Activated T-helper 2 cell treated with anti-CD3 and anti-CD28 coated beads, Interferon-gamma antibody, Interleukin-2, Interleukin-4, amounts not matched to agents 10 μg/mL and 5 μg/mL and 100 μg/mL, durations not matched to agents 14 hours and 24 hours and 36 hours (primary cell): ENCODE measurements at places on chromosomes 7 and 10. TPM values are rescaled to one million over a fixed set of nuclear protein-coding genes. Genes with fewer than 3 reads are reported as not detected.

The HMX2 gene
- total RNA-seq, result not detected in 2 replicates

- no peak overlapping the region for H3K4me3 ChIP-seq
- no peaks in the 10 kb centered on the region for H3K36me3 ChIP-seq
- no peak for DNase-seq
- no peaks in the 10 kb centered on the region for H3K4me1 ChIP-seq
- H3K27me3 ChIP-seq, result peaks cover 38% of the 10 kb centered on the region
- H3K27ac ChIP-seq, result no peak overlapping the region
Observed at GRCh38 chr10:114709984-114710383, 51.9 kb upstream of the ABLIM1 start.

DNA sequence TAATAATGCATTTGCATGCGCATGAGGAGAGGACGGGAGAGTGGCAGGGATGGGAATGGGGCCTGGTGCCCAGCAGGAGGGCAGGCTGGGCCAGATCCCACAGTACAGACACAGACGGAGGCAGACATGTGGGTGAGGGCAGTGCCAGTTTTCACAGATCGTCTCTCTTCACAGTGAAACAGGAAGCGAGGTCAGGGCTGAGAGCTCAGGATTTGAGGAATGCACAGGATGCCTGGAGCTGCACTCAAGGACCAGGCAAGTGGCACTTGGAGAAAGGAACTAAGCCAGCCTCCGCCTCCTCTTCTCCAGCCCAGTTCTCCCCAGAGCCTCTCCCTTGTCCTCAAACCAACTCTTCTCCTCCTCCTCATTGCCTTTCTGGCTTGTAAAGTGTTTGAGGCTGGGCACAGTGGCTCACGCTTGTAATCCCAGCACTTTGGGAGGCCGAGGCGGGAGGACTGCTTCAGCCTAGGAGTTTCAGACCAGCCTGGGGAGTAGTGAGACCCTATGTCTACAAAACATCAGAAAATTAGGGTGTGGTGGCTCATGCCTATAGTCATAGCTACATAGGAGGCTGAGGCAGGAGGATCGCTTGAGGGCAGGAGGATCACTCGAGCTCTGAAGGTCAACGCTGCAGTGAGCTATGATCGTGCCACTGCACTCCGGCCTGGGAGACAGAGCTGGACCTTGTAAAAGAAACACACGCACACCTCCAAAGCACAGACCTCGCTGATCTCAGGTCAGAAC lies 115.2 kb downstream of the HIP1 start:
- no peak for DNase-seq
- peaks cover 4% of the 10 kb centered on the region for H3K4me1 ChIP-seq
- H3K27me3 ChIP-seq, result no peaks in the 10 kb centered on the region
- no peak overlapping the region for H3K27ac ChIP-seq
- no peaks in the 10 kb centered on the region for H3K36me3 ChIP-seq
- no peak overlapping the region for H3K4me3 ChIP-seq

GRCh38 chr10:2951235-2951835 lies 116.0 kb upstream of the PFKP start:
- no peak overlapping the region for H3K4me3 ChIP-seq
- H3K4me1 ChIP-seq, result peaks cover 37% of the 10 kb centered on the region
- no peaks in the 10 kb centered on the region for H3K36me3 ChIP-seq
- DNase-seq, result no peak

DNA sequence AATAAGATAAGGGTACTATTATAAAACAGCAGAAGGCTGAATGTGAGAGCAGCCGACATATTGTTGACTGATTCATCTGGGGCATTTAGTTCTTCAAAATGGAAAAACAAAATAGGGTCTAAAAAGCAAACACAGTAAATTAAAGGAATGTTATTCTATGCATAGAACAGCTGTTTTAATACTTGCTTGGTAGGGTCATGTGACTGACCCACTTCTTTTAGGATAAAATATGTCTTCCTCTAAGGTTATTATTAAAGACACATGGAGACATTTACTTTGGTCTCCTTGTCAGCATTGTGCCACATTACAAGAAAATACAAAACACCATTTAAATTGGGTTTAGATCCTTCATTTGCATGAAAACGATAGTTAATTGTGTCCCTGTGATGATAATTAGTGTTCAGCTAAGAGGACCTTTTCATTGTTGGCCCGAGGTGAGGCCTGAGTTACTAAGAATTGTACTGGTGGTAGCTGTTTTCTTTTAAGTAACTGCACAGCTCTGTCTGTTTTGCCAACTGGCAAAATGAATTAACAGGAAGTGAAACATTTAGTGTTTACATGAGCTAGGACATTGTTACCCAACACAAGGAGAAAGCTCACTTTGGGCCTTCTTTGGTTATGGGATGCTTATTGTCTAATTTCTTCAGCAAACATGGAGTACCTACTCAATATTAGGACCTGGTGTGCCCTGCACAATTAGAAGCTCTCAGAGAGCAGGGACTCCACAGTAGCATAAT lies 764.4 kb downstream of the LRMDA start:
- no peaks in the 10 kb centered on the region for H3K4me1 ChIP-seq
- no peak overlapping the region for H3K4me3 ChIP-seq
- no peak overlapping the region for H3K27ac ChIP-seq
- H3K36me3 ChIP-seq, result no peaks in the 10 kb centered on the region
- DNase-seq, result no peak

The UNC5B gene
- total RNA-seq, result 0.07 TPM in 1 of 2 replicates, not detected in the other

The DLX5 gene
- total RNA-seq, result not detected in 2 replicates

DNA sequence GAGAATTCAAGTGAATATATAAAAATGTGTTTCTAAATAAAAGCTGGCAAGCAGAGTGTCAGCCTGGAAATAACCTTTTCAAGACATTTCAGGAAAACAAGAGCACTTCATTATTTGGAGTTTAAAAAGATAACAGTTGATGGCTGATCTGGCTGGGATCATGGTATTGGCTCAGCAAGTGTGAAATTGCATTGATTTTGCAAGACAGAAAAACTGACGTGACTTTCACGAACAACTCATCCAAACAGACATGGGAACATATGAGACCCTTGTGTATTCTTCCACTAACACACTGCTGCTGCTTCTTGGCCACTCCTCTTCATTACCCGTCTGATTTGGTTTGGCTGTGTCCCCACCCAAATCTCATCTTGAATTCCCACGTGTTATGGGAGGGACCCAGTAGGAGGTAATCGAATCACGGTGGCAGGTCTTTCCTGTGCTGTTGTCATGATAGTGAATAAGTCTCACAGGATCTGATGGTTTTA lies 108.5 kb downstream of the RAB18 start:
- peaks cover 3% of the 10 kb centered on the region for H3K27me3 ChIP-seq
- H3K4me1 ChIP-seq, result no peaks in the 10 kb centered on the region
- H3K27ac ChIP-seq, result no peak overlapping the region

DNA sequence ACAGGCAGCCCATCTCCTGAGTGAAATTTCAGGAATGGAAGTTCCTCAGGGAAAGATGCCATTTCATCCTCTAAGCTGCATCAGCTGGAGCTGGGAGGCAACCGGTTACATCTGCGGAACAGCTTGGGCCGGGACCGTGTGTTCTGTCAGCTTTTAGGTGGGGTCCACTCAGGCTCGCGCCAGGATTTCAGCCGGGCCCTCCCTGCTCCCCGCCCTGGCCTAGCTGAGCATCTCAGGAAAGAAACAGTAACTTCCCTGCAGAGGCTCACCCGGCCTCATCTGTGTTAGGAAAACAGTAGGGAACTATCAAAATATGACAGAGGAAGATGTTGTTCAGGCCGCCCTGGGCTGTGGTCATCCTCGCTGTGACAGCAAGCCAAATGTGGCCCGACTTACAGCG lies 110.4 kb downstream of the TRIL start:
- H3K4me3 ChIP-seq, result no peak overlapping the region
- no peaks in the 10 kb centered on the region for H3K4me1 ChIP-seq
- H3K27me3 ChIP-seq, result peaks cover 12% of the 10 kb centered on the region
- H3K27ac ChIP-seq, result no peak overlapping the region
- no peak for DNase-seq
- no peaks in the 10 kb centered on the region for H3K36me3 ChIP-seq

The RTKN2 gene
- total RNA-seq, result 2.8 and 2.9 TPM in 2 replicates

DNA sequence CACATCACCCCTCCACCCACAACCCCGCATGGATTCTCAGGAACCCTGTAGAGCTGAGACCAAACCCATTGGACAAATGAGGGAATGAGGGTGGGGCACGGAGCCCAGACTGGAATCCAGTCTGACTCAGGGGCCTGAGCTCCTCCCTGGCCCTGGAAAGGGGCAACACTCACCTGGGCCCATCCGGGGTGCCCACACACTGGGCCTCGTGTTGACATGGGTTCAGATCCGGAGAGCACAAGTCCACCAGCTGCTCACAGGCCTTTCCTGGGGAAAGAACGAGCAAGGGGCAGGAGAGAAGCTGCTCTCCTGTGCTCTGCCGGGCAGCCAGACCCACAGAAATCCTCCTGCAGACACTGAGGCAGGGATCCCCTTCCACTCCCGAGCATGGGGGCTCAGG lies 172.2 kb downstream of the SLIT1 start:
- H3K27me3 ChIP-seq, result no peaks in the 10 kb centered on the region
- H3K4me3 ChIP-seq, result no peak overlapping the region
- no peaks in the 10 kb centered on the region for H3K36me3 ChIP-seq
- peaks cover 19% of the 10 kb centered on the region for H3K4me1 ChIP-seq
- H3K27ac ChIP-seq, result no peak overlapping the region

DNA sequence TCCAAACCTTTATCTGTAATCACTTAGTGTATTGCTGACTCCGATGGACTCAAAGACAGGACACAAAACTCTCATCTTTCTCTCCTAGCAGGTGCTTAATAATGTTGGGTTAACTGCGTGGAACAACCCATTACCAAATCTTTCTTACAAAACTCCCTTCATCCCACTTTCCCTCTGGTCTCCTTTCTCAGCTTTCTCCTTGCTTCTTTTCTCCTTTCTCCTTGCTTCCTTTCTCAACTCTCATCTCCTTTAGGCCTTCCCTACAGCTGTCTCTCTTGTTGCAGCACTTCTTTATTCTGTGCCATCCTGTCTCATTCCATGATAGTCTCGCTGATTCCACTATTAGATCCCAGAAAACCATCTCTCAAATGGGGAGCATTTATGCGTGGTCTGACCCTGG lies 67.5 kb downstream of the TNS3 start:
- H3K4me1 ChIP-seq, result peaks cover 1% of the 10 kb centered on the region
- H3K27me3 ChIP-seq, result no peaks in the 10 kb centered on the region
- DNase-seq, result no peak
- no peak overlapping the region for H3K4me3 ChIP-seq
- H3K27ac ChIP-seq, result no peak overlapping the region

- H3K27ac ChIP-seq, result no peak overlapping the region
- no peaks in the 10 kb centered on the region for H3K36me3 ChIP-seq
- no peak overlapping the region for H3K4me3 ChIP-seq
- DNase-seq, result no peak
- peaks cover 3% of the 10 kb centered on the region for H3K4me1 ChIP-seq
Observed at GRCh38 chr10:61100887-61101286, 156.9 kb upstream of the RHOBTB1 start.

- DNase-seq, result no peak
- H3K4me3 ChIP-seq, result no peak overlapping the region
- H3K27ac ChIP-seq, result no peak overlapping the region
- no peaks in the 10 kb centered on the region for H3K4me1 ChIP-seq
- peaks cover 4% of the 10 kb centered on the region for H3K27me3 ChIP-seq
- no peaks in the 10 kb centered on the region for H3K36me3 ChIP-seq
Observed at GRCh38 chr10:590721-591120, 98.7 kb downstream of the DIP2C start.

DNA sequence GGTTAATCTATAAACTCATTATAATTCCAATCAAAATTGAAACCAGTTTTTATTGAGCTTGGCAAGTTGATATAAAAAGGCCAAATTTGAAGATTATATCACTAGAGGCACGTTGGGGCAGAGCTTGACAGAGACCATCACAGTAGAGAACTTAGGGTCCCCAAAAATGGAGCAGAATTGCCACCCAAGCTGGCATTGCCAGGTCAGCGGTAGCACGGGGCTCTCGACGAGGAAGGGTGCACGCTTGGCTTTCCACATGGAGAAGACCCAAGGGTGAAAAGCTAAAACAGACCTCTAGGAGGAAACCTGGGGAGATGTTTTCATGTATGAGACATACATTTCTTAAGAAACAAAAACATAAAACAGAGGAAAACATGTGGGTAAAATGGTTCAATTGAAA lies 4.3 kb upstream of the JAKMIP3 start:
- H3K4me1 ChIP-seq, result peaks cover 2% of the 10 kb centered on the region
- no peaks in the 10 kb centered on the region for H3K36me3 ChIP-seq
- peaks cover 5% of the 10 kb centered on the region for H3K27me3 ChIP-seq
- H3K27ac ChIP-seq, result no peak overlapping the region
- H3K4me3 ChIP-seq, result no peak overlapping the region

GRCh38 chr10:88849234-88849633 lies 2.4 kb downstream of the ANKRD22 start:
- DNase-seq, result no peak
- H3K27ac ChIP-seq, result peak overlapping the region; percentile 72
- peaks cover 30% of the 10 kb centered on the region for H3K4me1 ChIP-seq
- H3K36me3 ChIP-seq, result no peaks in the 10 kb centered on the region
- no peak overlapping the region for H3K4me3 ChIP-seq

DNA sequence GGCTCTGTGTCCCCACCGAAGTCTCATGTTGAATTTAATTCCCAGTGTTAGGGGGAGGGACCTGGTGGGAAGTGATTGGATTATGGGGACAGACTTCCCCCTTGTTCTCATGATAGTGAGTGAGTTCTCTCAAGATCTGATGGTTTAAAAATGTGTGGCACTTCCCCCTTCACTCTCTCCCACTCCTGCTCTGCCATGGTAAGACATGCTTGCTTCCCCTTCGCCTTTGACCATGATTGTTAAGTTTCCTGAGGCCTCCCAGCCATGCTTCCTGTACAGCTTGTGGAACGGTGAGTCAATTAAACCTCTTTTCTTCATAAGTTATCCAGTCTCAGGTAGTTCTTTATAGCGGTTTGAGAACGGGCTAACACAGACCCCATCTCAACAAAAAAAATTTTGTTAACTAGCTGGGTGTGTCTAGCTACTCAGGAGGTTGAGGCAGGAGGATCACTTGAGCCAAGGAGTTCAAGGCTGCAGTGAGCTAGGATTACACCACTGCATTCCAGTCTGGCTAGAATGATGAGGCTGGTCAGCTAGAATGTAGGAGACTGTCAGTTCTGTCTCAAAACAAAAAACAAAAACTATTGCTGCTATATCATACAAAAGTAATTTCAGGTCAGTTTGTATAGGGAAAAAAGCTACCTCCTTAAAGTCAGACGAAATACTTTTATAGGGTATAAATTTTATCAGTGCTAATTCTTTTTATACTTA lies 57.7 kb downstream of the ATAD1 start:
- peaks cover 31% of the 10 kb centered on the region for H3K4me1 ChIP-seq
- peak overlapping the region; percentile 68 for H3K27ac ChIP-seq
- no peak overlapping the region for H3K4me3 ChIP-seq
- no peak for DNase-seq
- no peaks in the 10 kb centered on the region for H3K27me3 ChIP-seq

GRCh38 chr7:46450425-46450824 lies 529.4 kb upstream of the IGFBP3 start:
- no peak overlapping the region for H3K4me3 ChIP-seq
- H3K27ac ChIP-seq, result no peak overlapping the region
- H3K4me1 ChIP-seq, result no peaks in the 10 kb centered on the region
- H3K36me3 ChIP-seq, result no peaks in the 10 kb centered on the region
- no peak for DNase-seq
- H3K27me3 ChIP-seq, result no peaks in the 10 kb centered on the region

- H3K4me3 ChIP-seq, result no peak overlapping the region
- H3K27me3 ChIP-seq, result no peaks in the 10 kb centered on the region
- no peak overlapping the region for H3K27ac ChIP-seq
- no peaks in the 10 kb centered on the region for H3K4me1 ChIP-seq
- peaks cover 25% of the 10 kb centered on the region for H3K36me3 ChIP-seq
Observed at GRCh38 chr7:2203766-2204300, 28.9 kb downstream of the MAD1L1 start.

The ACTL6B gene
- total RNA-seq, result not detected in 2 replicates
